CD4-positive, alpha-beta memory T cell (primary cell): ENCODE measurements at places on chromosomes 4 and X. TPM values are rescaled to one million over a fixed set of nuclear protein-coding genes. Genes with fewer than 3 reads are reported as not detected.

DNA sequence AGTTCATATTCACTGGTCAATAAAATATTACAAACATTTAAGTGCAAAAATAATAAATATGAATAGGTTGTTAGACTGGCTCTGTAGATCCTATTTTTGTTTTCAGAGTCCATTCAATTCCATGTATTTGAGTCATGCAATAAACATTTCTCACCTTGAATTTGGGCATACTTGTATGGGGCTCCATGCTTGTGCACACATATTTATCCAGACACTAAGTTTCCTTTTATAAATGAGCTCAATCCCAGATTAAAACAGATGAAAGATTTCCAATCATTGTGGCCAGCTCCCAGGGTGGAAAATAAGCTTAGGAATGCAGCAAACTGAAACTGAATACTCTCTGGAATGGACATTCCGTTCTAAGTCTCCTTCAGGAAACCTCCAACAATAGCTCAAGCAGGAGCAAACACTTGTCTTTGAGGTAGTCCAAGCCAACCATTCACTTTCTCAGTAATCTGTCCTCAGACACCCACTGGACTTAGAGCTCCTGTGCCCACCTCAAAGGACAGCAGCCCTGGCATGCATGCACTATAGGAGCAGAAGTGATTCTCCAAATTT lies 16.4 kb downstream of the DMD start:
- no peak for DNase-seq

DNA sequence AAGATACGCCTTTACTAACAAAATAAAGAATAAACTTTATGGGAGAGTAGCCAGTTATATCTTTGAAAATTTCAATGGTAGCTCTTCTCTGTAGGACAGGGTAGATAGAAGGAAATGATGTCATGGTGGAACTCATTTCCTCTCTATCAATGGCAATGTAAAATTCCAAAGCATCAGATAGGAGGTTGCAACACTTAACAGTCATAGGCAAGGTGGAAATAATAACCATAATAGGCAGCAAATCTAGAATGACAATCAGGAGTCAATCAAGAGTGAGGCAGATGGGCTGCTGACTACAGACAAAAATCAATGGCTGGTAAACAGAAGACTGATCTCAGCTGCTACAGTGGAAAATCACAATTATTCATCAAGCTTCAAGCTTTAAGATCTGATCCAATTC lies 53.9 kb upstream of the TET2 start:
- no peak for DNase-seq

DNA sequence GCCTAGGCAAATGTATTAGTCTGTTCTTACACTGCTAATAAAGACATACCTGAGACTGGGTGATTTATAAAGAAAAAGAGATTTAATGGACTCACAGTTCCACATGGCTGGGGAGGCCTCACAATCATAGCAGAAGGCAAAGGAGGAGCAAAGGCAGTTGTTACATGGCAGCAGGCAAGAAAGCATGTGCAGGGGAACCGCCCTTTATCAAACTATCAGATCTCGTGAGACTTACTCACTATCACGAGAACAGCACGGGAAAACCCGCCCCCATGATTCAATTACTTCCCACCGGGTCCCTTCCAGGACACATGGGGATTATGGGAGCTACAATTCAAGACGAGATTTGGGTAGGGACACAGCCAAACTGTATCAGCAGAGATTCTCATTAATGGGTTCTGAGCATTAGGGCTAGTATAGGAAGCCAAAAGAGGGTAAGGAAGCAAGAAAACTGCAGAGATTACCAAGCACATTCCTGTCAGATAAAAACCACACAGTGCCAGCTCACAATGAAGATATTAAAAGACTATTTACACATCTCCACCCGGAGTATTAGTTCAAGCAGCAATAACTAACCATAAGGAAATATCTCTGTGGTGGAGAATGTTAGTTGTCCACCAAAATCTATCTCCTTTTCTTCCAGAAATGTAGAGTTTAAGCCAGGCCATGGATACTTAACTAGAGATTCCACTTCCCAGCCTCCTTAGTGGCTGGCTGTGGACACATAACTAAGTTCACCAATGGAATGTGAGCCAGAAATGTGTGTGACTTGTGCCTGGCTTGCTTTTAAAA lies 61.2 kb upstream of the HOPX start:
- DNase-seq, result no peak

GRCh38 chr4:53576676-53577372 lies 14.5 kb downstream of the LNX1 start:
- DNase-seq, result no peak

DNA sequence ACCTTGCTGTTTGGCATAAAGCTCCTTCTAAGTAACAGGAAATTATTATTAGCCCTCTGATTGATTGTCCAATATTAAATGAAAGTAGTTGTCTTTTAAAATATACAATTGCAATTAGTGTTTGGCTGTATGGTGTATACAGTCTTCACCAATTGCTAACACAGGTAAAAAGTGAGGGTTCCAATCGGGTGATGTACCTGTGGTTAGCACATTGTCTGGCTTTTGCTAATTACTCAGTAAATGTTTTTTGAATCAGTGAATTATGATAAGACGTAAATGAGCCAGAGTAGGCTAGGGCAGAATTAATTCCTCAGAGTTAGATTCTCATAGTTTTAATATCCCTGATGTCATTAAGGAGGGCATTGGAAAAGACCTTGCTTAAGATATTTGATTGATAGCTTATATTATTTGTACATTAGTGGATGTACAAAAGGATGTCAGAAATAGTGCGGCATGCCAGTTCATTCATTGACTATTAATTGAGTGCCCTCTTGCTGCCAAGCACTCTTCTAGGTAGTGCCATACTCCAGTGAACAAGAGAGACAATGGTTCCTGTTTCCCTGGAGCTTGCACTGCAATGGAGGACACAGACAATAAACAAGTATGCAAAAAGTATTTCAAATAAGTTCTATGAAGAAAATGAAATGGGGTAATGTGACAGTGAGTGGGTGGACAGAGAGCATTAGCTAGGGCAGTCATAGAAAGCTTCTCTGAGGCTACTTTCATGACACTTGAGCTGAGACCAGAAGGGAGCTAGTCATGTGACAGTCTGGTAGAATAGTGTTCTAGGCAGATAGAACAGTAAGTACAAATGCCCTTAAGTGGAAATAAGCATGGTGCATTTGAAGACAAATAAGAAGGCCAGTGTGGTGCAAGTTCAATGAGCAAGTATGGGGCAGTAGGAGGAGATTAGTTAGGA lies 205.9 kb upstream of the CASK start:
- no peak for DNase-seq

DNA sequence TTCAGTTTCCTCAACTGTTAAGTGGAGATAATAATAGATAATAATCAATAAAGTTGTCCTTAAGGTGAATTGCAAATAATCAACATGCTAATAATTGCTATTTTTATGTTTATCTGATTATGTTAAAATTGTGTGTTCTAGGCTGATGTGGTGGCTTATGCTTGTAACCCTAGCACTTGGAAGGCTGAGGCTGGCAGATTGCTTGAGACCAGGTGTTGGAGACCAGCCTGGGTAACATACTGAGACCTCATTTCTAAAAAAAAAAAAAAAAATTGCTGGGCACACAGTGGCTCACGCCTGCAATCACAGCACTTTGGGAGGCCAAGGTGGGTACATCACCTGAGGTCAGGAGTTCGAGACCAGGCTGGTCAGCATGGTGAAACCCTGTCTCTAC lies 175.2 kb downstream of the GC start:
- no peak for DNase-seq

GRCh38 chrX:23668335-23668734 lies 1.0 kb downstream of the PRDX4 start:
- no peak for DNase-seq

GRCh38 chr4:187276736-187277408 lies 553.2 kb upstream of the FAT1 start:
- no peak for DNase-seq

MAGEB10 gene
- total RNA-seq, result not detected

GPRASP3 gene
- total RNA-seq, result 3.5 TPM

CFI gene
- total RNA-seq, result not detected

GYPE gene
- 1.6 TPM for total RNA-seq
